ENCODE measurements at places on chromosomes 5 and 9. TPM values are rescaled to one million over a fixed set of nuclear protein-coding genes. Genes with fewer than 3 reads are reported as not detected.

Gene RALGPS1
- total RNA-seq, result 18.6 TPM

Gene GPX3
- total RNA-seq, result 20.9 TPM

Gene CTXN3
- not detected for total RNA-seq

- H3K36me3 ChIP-seq, result peaks cover 3% of the 10 kb centered on the region
- H3K27ac ChIP-seq, result no peak overlapping the region
- no peaks in the 10 kb centered on the region for H3K27me3 ChIP-seq
- no peaks in the 10 kb centered on the region for H3K4me1 ChIP-seq
Observed at GRCh38 chr9:3348169-3348568, 177.6 kb downstream of the RFX3 start.
